Neuronal stem cell (in vitro differentiated cells): ENCODE measurements at places on chromosomes 5 and 9.

GRCh38 chr5:81579262-81579924 is 171.5 kb downstream of the SSBP2 start:
- DNase-seq, result no peak

- no peak for DNase-seq
These were observed 71.4 kb upstream of the COL5A1 start for GRCh38 chr9:134570151-134570621.

DNA sequence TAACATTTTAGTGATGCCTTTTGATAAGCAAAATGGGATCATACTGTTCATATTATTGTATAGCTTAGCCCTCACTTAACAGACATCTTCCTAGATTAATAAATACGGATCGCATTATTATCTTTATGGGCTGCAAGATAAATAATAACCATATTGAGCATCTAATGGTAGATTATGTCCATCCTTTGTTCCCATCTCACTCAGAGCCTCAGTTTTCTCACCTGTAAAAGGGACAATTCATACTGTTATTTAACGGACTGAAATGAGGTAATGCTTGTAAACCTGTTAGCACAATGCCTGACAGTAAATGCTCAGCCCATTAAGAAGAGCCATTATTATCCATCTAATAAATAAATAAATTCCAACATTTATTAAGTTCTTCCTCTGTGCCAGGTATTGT is 3.0 kb upstream of the RPL26L1 start:
- DNase-seq, result no peak

DNA sequence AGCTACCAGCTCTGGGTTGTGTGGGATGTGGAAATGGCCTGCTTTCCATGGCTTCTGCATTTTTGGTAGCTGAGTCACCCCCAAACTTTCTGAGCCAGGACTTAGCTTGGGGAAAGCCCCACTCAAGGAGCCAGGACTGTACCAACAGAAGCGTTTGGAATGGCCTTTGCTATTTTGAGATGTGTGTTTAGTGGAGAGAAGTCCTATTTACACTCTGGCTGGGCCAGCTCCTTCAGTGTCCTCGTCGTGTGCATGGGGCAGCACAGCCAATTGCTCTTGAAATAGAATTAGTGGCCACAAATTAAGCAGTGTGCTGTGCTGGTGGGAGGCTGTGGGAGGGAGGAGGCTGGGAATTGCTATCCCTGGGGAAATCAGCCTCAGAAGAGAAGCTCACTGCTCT is 51.6 kb downstream of the ENTREP1 start:
- no peak for DNase-seq

- DNase-seq, result no peak
These were observed 20.2 kb downstream of the FAXDC2 start for GRCh38 chr5:154830219-154830595.

GRCh38 chr5:134594797-134595457 is 37.7 kb downstream of the SAR1B start:
- DNase-seq, result no peak

DNA sequence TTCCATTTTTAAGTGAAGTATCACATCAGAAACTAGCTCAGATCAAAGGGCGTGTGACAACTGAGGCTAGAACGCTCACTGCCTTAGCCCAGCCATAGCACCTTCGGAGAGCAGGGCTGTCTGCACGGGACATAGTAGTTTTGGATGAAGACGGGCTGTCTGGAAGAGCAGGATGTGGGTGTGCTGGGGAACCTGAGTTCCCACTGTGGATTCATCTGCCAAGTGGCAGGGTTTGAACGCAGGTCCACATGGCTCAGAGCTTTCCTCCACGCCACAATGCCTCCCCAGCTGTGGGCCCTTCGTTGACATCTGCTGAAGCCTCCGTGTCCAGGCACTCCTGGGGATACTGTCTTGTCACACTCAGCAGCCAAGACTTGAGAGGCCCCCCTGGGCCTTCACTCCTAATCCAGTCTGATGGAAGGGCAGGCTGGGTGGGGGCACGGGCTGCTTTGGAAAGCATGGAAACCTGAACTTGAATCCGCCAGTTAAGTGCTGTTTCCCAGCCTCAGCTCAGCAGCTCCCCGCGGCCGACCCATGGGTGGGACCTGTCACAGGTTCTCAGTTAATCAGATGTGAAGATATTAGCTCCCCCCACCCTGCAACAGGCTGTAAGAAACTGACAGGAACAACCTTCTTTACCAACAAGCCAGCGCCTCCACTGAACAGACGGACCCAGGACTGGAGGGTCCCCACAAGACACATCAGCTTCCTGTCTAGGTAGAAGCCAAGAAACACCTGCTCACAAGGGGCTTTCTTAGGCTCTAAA is 228.1 kb downstream of the FANCC start:
- DNase-seq, result no peak

- DNase-seq, result no peak
These were observed 332.3 kb downstream of the TRPM3 start for GRCh38 chr9:70789086-70789485.

DNA sequence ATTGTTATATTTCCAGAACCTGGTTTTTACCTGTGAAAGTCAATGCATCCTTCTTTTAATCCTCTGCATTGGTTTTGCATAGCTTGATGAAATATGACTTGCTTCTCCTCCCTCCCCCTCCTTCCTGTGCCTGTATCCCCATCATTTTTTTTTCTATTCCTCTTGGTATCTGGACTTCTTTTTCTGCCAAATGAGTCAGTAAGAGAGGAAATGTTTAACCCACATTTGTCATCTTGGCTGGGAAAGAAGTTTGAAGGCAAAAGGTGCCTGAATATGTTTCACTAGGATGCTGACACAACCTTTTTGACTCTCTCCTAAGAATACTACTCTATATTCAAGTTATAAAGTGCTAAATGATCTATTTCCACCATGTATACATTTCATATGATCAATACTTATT is 35.5 kb upstream of the CDKN2B start:
- DNase-seq, result no peak

DNA sequence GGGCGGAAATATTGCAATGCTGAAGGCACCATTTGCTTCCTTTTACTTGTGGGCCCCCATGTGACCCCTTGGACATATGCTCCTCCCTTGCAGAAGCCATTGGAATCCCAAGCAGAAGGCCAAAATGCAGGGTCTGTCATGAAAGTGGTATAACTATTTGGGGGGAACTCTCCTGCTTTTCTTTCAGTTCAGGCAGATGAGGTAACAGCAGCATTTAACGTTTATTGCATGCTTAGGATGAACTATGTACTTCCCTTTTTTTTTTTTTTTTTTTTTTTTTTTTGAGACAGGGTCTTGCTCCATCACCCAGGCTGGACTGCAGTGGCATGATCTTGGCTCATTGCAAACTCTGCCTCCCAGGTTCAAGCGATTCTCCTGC is 7.8 kb downstream of the FOXI1 start:
- no peak for DNase-seq

DNA sequence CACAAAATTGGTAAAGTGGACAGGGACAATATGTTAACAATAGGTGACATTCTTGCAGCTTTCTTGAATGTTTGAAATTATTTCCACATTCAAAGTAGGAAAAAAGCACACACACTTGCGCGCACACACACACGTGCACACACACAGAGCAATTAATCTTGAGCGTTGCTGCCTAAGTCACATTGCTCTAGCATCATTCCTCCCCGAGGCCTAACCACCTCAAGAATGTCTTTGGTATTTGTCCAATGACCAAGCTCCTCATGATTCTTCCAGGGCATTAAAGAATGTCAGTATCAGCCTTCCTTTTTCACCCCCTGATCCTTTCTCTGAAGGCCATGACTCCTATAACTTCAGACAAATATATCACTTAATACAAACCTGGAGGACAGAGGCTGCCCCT is 198.1 kb downstream of the NPR3 start:
- DNase-seq, result no peak

DNA sequence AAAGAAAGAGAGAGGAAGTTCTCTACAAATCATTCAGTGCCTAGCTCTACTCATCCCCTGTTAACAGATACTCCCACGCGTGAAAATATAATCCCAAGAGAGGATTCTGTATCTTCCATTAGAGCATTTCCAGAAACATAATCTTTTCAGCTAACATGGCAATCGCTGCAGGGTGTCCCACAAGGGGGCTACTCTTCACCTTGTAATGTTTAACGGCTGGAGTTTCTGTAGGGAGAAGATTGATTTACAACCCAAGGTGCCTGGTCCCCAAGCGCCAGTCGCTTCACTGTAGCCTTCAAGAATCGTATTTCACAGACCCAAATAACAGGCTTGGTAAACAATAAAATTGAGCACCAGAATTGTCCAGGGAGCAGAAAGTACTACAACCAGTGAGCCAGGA is 318.7 kb downstream of the TLE1 start:
- no peak for DNase-seq

DNA sequence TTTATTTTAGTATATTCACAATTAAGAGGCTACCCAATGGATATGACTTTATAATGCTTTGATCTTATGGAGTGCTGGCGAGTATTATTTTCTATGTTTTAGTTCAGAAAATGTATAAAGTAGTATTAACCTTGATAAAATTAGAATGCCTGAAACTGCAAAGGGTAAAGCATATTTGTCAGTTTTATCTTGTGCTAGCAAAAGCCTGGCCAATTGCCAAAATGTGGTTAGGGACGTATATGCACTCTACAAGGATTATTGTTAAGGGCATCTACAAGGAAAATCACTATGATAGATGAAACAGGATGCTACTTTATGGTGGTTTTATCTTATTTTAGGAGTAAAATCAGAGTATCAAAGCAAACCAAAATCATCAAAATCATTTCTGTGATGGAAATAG is 281.7 kb downstream of the CCDC171 start:
- DNase-seq, result no peak

GRCh38 chr5:73945505-73945904 is 319.5 kb downstream of the ARHGEF28 start:
- DNase-seq, result no peak

DNA sequence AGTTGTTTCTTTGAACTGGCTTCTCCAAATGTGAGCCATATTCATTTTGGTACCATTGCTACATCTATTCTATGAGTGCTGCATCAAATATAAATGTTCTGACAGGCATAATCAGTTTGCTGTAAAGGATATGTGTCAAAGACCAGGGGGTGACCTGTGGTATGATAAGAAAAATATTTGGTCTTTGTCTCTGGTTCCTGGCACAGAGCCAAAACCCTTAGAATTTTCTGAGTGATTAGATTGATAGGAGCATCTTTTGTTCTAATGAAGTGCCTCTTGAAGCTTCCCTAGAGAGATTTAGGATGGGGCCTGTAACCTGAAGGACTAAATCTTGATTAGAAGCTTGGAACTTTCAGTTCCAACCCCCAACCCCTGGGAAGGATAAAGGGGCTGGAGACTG is 256.3 kb downstream of the NNT start:
- DNase-seq, result no peak

DNA sequence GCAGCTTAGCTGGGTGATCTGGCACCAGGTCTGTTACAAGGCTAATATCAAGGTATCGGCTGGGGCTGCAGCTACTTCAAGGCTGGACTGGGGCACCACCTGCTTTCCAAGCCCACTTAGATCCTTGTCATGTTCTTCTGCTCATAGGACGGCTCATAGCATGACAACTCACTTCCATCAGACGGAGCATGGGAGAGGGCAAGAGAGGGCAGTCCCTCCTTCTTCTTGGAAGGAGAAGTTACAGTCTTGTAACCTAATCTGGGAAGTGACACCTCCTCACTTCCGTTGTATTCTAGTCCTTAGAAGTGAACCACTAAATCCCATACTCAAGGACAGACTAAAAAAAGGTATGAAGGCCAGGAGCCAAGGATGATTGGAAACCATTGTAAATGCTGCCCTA is 258.2 kb downstream of the MAST4 start:
- DNase-seq, result no peak

- no peak for DNase-seq
These were observed 691.2 kb downstream of the TLR4 start for GRCh38 chr9:118395415-118395814.

GRCh38 chr9:122998448-122998847 is 35.0 kb upstream of the GPR21 start:
- DNase-seq, result no peak

GRCh38 chr5:107951309-107951708 is 280.6 kb upstream of the EFNA5 start:
- DNase-seq, result no peak

DNA sequence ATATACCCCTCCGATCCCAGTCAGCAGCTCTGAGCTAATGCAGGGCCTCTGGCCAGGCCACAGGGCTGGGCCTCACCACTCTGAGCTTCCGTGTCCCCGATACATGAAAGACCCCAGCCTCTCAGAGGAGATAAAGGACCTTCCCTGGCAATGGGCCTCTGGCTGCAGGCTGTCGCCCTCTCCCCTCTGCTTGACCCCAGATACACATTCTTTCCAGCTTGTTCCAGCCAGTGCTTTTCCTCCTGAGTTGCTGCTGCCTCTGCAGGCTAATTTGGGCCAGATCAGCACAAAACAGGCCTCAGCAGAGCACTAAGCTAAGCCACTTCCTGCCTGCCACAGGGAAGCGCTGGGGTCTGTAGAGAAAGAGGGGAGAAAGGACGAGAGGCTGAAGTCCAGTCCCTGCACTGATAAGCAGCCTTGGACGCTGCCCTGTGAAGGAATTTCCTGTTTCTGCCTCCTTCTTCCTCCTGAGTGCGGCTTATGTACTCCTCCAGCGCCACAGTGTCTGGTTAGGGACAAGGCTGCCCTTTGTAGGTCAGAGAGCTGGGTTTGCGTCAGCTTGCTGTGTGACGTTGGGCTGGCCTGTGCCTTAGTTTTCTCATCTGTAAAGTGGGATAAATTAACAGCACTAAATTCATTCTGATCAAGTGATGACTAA is 73.0 kb upstream of the IL17B start:
- no peak for DNase-seq

DNA sequence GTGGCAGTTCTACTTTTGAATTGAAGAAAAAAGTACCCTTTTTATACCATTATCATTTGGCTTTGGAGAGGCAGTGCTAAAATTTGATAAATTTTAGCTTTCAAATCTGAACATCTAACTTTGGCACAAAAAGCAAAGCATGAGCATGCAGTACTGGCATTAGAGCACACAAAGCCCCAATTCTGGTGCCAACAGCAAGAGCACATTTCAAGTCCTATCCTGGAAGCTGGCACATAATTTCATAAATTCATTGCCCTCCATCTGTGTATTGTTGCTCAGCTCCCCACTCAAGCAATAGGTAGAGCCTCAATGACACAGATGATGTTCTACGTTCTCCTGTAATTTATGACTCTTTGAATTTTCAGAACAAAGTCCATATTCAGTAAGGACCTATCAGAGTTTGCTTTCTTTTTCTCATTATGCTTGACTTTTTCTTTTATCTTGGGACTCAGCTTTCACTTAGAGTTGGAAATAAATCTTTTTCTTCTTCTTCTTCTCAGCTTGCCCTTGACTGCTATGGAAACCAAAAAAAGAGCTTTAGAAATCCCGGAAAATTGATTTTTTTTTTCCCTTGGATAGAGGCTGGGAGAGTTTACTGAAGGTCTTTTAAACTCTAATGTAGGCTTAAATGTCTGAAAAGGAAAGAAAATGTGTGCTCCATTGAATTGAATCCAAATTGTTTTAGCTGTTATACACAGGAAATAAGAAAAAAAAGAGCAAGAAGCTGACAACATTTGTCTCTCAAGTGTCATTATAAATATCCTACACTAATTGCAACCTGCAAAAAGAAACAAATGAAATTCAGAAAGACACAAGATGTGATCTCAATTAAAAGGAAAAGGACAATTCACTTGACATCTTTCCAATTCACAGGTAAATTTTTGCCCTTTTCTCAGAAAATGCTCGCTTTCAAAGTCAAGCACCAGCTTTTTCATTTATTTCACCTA is 380.8 kb upstream of the CDH18 start:
- DNase-seq, result no peak
